CD4-positive, alpha-beta memory T cell (primary cell): ENCODE measurements at places on chromosomes 2 and 18.
A peak's percentile ranks its signal among the peaks of the same experiment; 100 is the strongest.

DNA sequence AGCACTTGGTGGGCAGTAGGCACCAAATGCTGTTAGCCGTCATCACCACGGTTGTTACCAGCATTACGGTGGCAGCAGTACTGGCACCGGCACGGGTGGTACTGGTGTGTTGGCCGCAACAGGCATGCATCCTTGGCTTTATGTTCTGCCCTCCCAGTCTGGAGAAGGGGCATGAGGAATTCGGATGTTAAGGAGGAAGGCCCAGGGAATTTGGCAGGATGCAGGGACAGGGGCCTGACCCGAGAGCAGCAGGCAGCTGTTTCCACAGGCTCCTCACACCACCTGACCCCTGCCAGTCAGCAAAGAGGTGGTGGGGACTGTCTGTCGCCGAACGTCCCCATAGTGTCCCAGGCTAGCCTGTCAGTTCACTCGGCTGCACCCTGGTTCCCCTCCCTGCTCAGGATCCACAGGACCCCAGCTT lies 79.0 kb downstream of the EDAR start:
- no peak for DNase-seq

- no peak for DNase-seq
Observed at GRCh38 chr2:88351249-88351601, 101.3 kb downstream of the FOXI3 start.

GRCh38 chr2:11750422-11750821 lies 4.0 kb downstream of the LPIN1 start:
- DNase-seq = peak; percentile 89

DNA sequence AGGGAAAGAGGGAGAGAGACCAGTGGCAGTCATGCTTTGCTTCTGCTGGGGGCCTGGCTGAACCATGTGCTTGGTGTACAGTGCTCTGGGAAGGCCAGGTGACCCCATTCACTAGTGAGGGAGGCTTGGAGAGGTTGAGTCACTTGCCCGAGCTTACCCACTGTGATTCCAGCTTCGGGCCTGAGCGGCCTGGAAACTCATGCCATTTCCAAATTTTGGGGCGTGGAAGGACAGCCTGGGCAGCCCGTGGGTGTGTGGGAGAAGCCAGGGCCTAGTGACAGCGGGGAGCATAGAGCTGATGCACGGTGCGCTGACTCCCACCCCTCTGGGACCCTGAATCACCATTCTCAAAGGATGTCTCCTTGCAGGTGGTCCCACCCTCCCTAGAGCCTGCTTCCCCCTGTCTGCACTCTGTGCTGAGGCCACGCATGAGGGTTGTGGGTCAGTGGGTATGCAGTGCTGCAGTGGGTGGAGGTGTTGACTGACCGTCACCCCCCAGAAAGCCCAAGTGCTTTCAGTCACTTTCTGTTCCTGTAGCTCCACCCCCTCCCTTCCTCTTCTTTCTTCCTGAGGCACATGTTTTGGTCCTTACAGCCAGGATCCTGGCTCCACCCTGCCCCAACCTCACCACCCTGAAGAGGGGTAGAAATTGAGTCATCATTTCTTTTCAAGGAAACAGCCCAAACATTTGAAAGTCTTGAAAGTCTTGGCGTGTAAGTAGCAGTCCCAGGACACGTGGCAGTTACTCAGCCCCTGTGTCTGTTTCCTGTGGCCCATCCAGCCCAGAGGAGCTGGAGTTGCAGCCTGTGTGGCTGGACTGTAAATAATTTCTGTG lies 69.3 kb upstream of the MCFD2 start:
- no peak for DNase-seq

- no peak for DNase-seq
Observed at GRCh38 chr18:74013955-74014354, 133.7 kb downstream of the FBXO15 start.

DNA sequence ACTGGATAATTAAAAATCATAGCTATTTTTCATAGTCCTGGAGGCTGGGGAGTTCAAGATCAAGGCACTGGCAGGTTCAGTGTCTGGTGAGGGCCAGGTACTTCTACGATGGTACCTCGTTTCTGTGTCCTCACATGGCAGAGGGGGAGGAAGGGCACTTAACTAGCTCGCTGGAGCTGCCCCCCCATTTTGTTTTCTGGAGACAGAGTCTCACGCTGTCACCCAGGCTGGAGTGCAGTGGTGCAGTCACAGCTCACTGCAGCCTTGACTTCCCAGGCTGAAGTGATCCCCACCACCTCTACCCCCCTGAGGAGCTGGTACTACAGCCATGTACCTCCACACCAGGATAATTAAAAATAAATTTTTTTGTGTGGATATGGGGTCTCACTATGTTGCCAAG lies 40.3 kb downstream of the ASB1 start:
- DNase-seq = no peak

DNA sequence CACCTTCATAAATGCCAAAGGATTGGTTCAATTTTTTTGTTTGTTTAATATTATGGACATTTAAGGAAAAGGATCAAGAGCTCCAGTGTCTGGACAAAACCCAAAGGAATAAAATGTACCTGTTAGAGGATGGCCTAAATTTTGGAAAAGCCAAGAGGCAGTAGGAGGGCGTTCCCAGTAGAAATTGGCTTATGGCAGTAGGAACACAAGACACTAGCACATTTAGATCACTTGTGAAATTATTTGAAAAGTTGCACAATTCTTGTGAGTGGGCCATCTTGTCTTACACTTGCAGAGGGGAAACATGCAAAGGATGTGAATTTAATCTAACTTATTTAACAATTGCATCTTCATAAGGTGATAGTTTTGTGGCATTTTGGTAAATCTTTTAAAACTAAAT lies 3.2 kb downstream of the BZW1 start:
- DNase-seq = no peak

GRCh38 chr2:3488855-3489763 lies 30.2 kb downstream of the ADI1 start:
- no peak for DNase-seq

DNA sequence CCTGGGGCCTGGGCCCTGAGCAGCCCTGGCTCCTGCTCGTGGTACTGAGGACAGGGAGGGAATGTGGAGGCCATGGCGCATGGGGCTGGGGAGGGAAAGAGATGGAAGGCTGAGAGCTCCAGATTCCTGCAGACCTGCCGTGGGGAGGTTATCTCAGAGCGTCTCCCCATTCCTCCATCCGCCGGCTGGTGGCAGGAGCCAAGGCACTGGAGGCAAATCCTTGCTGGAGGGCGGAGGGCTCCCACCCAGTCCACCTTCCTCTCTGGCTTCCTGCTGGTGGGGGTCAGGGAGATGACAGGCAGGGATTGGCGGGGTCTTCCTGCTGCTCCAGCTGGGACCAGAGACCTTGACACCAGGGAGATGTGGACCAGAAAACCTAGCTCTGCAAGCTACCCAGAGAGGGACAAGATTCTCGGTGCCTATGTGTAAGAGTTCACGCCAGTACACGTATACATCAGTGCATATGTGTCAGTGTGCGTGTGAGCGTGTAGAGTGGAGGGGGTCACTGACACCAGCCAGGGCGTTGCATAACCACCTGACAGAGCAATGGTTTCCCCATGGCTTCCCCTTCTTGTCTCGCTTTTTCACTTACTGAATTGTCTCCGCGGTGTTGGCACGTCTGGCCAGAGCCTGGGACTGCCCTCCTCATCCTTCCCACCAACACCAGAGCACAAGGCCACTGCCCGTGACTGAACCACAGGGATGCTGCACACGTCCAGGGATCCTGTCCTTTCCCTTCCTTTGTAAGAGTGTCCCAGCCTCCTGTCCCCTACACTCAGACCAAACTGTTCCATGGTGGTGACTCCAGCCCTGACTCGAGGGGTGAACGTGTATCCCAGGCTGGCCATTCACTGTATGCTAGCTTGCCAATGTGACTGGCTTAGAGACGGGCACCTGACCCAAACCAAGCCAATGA lies 15.8 kb upstream of the SEMA4C start:
- no peak for DNase-seq

DNA sequence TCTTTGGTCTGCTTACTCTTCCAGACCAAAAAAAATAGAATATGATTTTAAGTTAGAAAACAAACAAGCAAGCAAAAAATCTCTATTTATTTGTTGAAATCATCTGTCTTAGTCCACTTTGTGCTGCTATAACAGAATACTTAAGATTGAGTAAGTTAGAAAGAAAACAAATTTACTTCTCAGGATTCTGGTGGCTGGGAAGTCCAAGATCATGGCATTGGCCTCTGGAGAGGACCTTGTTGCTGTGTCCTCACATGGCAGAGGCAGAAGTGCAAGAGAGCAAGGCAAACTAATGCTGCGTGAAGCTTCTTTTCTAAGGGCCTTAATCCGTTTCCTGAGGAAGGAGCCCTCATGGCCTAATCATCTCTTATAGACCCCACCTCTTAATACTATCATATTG lies 156.2 kb downstream of the SPP2 start:
- no peak for DNase-seq

- no peak for DNase-seq
Observed at GRCh38 chr2:165467921-165468320, 1.6 kb upstream of the CSRNP3 start.

- no peak for DNase-seq
Observed at GRCh38 chr2:127162261-127163089, 55.5 kb upstream of the BIN1 start.

GRCh38 chr2:73324126-73324725 lies 30.9 kb upstream of the EGR4 start:
- DNase-seq = no peak

DNA sequence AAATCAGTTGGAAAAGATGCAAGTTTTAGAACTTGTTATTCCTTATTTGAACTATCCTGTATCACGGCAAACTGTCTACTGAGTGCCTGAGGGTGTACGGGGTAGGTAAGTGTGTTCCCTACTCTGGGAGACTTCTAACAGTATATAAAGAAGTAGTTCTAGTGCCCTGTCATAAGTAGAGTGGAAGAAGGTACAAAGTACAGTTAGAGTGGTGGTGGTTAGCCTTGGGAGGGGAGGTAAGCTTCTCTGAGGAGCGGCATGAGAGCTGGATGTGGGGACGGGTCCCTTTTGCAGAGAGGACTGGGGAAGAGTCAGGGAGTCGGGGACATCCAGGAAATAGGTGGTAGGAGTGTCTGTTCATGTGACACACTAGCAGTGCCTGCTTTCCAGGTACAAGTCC lies 48.5 kb downstream of the DGKD start:
- DNase-seq = no peak

- no peak for DNase-seq
Observed at GRCh38 chr2:189150033-189150432, 29.5 kb downstream of the COL5A2 start.

- no peak for DNase-seq
Observed at GRCh38 chr2:205505371-205505770, 176.9 kb upstream of the NRP2 start.

DNA sequence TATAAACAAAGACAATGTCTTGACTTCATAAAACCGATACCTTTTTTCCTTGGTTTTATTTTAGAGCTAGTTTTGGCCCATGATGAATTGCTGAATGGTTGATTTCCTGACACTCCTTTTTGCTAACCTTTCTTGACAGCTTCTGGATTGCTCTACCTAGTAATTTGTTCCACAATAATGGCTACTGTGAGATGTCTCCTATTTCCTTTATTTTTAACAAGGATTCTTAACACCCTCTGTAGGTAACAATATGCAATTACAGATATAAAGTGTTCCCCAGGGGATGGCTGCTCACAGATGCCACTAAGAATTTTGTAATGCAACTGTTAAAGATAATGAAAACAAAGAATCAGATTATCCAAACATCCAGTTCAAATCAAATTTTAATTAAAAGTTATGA lies 100.8 kb upstream of the ATP5MC3 start:
- DNase-seq = no peak

- DNase-seq = no peak
Observed at GRCh38 chr2:134582547-134582899, 136.3 kb downstream of the TMEM163 start.

DNA sequence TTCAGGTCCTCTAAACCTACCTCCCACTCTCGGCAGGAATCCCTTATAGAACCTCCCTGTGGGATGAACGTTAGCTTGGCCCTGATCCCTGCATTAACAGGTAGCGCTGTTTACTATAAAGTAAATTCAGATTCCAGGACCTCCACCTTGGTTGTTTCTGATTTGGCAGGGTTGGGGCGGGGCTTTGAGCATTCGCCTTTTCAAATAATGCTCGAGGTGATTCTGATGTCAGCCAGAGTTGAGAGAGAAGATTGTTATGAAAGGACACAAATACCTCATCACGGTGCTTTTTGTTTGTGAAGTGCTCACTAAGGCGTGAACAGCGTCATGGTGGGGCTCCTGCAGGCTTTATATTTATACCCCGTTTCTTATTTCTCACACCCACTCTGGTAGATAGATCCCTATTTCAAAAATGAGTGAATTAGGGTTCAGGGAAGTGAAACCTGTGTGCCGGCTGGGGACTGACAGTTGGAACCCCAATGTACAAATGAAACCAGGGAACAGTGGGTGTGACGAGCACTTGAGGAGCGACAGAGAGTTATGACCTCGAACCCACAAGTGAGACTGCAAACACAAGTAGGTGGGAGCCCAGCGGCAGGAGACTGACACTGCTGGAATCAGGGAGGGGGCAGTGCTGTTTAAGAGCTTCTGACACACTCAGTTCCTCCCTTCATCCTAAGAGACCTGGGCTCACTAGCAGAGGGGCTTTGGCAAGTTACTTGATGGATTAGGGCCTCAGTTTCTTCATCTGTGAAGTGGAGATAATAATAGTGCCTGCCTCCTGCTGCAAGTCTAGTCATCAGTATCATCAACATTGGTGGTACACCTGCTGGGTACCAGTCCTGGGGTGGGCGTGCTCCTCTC lies 14.2 kb upstream of the CXCR4 start:
- peak; percentile 93 for DNase-seq

DNA sequence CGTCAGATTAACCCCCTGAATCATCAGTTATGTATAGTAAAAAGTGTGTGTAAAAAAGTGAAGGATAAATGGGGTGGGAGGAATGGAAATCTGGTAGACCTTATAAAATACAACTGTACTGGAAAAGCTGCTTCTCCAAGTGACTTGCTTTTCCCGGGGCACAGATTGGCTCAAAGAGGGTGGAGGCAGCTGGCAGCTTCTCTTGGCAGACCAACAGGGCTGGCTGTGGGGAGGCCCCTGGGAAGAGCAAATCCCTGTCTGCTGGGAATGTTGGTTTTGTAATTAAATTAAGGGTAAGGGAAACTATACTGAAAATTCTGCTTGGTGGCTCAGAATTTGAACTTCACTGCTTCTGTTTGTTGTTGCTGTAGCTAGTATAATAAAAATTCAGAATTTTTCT lies 154.2 kb upstream of the DLX2 start:
- no peak for DNase-seq

- DNase-seq = no peak
Observed at GRCh38 chr2:31397094-31397493, 17.4 kb downstream of the XDH start.

DNA sequence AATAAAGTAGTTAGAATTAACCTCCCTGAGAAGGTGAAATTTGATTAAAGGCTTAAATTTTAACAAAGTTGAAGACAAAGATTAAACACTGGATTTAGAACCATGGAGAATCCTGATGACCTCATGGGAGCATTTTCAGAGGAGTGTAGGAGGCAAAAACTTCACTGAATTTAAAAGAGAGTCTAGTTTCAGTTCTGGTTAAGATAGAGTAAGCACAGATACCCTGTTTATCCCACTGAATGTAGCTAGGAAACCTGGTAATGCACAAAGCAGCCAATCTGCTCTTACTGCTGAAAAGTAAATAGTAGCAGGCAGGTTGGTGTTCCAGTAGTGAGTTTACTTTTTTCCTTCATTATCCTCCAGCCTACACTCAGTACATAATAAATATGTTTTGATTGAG lies 654.9 kb upstream of the SYT4 start:
- DNase-seq = no peak

GRCh38 chr2:2328848-2329247 lies 2.2 kb downstream of the MYT1L start:
- DNase-seq = no peak
